WTC11 (cell line): ENCODE measurements at places on chromosomes 5 and 9. TPM values are rescaled to one million over a fixed set of nuclear protein-coding genes. Genes with fewer than 3 reads are reported as not detected.

SEC16A gene
- total RNA-seq, result 52.1 to 70.9 TPM (median 52.3 TPM) in 3 replicates

ERBIN gene
- 23.1 to 27.1 TPM (median 26.3 TPM) in 3 replicates for total RNA-seq

SPINK1 gene
- total RNA-seq, result 5.4 to 10.6 TPM (median 5.5 TPM) in 3 replicates

EQTN gene
- total RNA-seq, result 0.66 to 1.4 TPM (median 0.81 TPM) in 3 replicates

XRCC4 gene
- 12.0 to 13.5 TPM (median 12.8 TPM) in 3 replicates for total RNA-seq

BAAT gene
- 0.11 to 0.17 TPM (median 0.14 TPM) in 3 replicates for total RNA-seq

TLR4 gene
- 0.05 to 0.11 TPM (median 0.11 TPM) in 3 replicates for total RNA-seq

RNF183 gene
- total RNA-seq, result 0.17 to 0.25 TPM (median 0.25 TPM) in 3 replicates

PKD2L2 gene
- 0.21 TPM in 1 of 3 replicates, not detected in the others for total RNA-seq

GRCh38 chr9:87529671-87530070 lies 32.0 kb downstream of the DAPK1 start:
- H3K4me1 ChIP-seq, result peaks cover 91% of the 10 kb centered on the region
- H3K4me3 ChIP-seq, result peak overlapping the region; percentile 11
- DNase-seq, result no peak

DNA sequence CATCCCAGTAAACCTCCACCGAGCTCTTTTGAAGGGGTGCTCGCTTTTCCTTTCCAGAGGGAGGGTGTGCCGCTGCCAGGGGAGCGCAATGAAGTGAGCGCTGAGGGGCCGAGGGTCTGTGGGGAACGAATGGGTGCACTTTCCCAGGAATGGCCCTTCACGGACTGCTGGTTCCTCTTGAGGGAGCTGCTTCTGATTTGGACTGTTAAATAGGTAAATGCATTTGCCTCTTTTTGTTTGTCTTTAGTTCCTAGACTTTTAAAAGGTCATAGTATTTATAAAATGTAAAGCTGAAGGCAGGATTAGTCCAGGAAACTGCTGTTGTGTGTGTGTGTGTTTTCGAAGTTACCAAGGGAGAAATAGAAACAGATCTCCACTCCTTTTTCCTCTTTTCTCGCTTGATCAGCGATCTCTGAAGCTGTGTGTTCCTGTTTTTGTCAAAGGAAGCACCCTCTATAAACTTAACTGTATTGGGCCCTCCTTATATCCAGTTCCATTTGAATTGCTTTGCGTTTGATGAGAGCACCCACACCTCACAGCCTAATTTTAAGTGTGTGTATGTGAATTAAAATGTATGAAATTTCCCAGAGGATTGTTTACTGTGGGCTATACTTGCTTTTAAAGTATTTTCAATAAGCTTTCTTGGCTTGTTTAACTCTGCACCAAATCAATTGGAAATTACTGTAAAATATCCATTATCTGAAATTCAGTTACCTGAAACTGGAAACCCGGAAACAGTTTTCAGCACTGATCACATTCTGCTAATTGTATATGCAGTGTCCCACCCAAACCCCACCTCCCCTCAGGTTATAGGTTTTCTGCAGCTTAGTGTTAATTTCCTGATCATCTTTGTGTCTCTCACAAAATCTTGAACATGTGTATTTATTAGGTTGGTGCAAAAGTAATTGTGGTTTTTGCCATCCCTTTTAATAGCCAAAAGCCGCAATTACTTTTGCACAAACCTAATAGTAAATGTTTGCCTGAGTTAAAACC lies 966 bp downstream of the SNX2 start:
- H3K4me1 ChIP-seq, result peaks cover 18% of the 10 kb centered on the region
- H3K27ac ChIP-seq, result peak overlapping the region; percentile 87
- peak overlapping the region; percentile 97 for H3K4me3 ChIP-seq
- H3K36me3 ChIP-seq, result no peaks in the 10 kb centered on the region
- peaks cover 5% of the 10 kb centered on the region for H3K27me3 ChIP-seq

- no peak for DNase-seq
- H3K36me3 ChIP-seq, result no peaks in the 10 kb centered on the region
- H3K4me3 ChIP-seq, result no peak overlapping the region
Measured at GRCh38 chr9:130029223-130029973, 13.6 kb downstream of the FNBP1 start.

DNA sequence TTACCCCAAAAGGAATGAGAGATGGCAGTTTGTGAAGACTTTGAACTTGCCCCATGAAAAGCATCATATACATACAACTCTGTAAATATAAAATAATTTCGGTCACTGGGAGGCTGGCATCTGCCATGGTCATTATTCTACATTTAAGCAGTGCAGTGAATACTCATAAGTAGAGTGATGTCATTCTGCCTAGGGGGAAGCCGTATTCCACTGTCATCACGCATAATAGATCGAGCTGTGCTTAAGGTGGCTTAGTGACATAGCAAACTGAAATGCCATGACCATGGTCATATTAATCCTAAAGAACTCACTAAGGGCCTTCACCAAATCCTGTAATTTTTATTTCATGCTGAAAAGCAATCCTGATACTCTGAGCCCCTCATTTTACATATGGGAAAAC lies 42.4 kb upstream of the NR4A3 start:
- peaks cover 15% of the 10 kb centered on the region for H3K4me1 ChIP-seq
- no peak overlapping the region for H3K4me3 ChIP-seq
- no peaks in the 10 kb centered on the region for H3K36me3 ChIP-seq
- H3K27me3 ChIP-seq, result no peaks in the 10 kb centered on the region
- no peak overlapping the region for H3K27ac ChIP-seq

- no peaks in the 10 kb centered on the region for H3K27me3 ChIP-seq
- DNase-seq, result no peak
- H3K27ac ChIP-seq, result no peak overlapping the region
- peaks cover 2% of the 10 kb centered on the region; the same call in 1 of the 2 replicates for H3K4me1 ChIP-seq
Measured at GRCh38 chr9:93562157-93562556, 14.2 kb upstream of the PHF2 start.

DNA sequence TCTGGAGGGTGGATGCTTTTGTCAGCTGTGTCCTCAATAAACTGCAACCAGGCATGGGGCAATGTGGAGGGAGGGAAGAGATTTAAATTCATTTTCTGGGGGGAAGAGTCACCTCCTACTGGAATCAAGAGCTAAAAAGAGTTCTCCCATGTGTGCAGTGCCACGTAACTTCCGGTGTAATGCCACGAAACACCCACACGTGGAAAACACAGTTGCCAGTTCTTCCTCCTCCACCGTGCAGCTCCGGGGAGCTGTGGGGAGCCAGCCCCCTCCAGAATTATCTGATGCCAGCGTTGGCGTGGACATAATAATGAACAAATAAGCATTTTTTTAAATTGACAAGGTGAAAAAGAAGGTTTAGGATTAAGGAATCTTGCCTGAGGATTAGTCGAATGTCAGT lies 32.1 kb upstream of the MED10 start:
- H3K4me1 ChIP-seq, result peaks cover 7% of the 10 kb centered on the region
- H3K36me3 ChIP-seq, result no peaks in the 10 kb centered on the region
- no peak for DNase-seq
- H3K27ac ChIP-seq, result no peak overlapping the region
- H3K27me3 ChIP-seq, result peaks cover 3% of the 10 kb centered on the region; the same call in 1 of the 2 replicates
- H3K4me3 ChIP-seq, result no peak overlapping the region

GRCh38 chr5:31459594-31459993 lies 72.3 kb downstream of the DROSHA start:
- H3K27me3 ChIP-seq, result no peaks in the 10 kb centered on the region; the same call in 1 of the 2 replicates
- peaks cover 94% of the 10 kb centered on the region for H3K36me3 ChIP-seq
- H3K4me1 ChIP-seq, result no peaks in the 10 kb centered on the region
- DNase-seq, result no peak
- H3K4me3 ChIP-seq, result no peak overlapping the region
- H3K27ac ChIP-seq, result no peak overlapping the region

GRCh38 chr9:87891754-87892153 lies 9.1 kb downstream of the SPATA31E1 start:
- H3K4me1 ChIP-seq, result no peaks in the 10 kb centered on the region
- no peak overlapping the region for H3K4me3 ChIP-seq
- H3K27ac ChIP-seq, result no peak overlapping the region
- no peak for DNase-seq
- H3K36me3 ChIP-seq, result no peaks in the 10 kb centered on the region

DNA sequence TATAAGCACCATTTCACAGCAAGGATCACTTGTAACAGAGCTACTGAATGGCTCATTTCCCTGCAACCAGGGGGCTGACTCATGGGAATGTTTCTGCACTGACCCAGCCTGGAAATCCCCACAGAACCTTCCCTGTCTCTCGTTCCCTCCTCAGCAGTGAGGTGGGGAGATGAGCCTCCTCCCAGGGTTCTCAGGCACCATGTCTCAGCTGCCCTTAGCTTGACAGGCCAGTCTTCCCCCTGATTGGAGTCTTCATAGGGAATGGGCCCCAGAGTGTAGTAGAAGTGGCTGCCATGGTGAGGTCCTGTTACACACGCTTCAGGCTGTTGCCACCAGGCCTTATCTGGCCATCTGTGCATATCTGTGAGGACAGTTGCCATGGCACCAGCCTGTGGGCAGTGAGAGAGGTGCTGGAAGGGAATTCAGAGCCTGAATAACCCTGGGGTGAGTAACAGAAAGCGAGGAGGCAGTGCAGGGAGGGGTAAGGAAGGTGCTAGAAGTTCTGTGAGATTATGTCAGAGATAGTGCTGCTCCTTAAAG lies 324.4 kb downstream of the ENC1 start:
- no peaks in the 10 kb centered on the region for H3K4me1 ChIP-seq
- H3K36me3 ChIP-seq, result no peaks in the 10 kb centered on the region
- H3K27me3 ChIP-seq, result no peaks in the 10 kb centered on the region
- no peak overlapping the region for H3K4me3 ChIP-seq
- no peak for DNase-seq

- peaks cover 10% of the 10 kb centered on the region for H3K36me3 ChIP-seq
- no peak for DNase-seq
- H3K27ac ChIP-seq, result peak within 1 kb of the TSS; percentile 99
- no peaks in the 10 kb centered on the region for H3K27me3 ChIP-seq
- H3K4me3 ChIP-seq, result peak within 1 kb of the TSS; percentile 95
Measured at GRCh38 chr5:111756581-111757354, at the start of gene NREP. NREP (minus strand) TSS chr5:111757194; CDS start chr5:111755772, 1,422 bp downstream.

DNA sequence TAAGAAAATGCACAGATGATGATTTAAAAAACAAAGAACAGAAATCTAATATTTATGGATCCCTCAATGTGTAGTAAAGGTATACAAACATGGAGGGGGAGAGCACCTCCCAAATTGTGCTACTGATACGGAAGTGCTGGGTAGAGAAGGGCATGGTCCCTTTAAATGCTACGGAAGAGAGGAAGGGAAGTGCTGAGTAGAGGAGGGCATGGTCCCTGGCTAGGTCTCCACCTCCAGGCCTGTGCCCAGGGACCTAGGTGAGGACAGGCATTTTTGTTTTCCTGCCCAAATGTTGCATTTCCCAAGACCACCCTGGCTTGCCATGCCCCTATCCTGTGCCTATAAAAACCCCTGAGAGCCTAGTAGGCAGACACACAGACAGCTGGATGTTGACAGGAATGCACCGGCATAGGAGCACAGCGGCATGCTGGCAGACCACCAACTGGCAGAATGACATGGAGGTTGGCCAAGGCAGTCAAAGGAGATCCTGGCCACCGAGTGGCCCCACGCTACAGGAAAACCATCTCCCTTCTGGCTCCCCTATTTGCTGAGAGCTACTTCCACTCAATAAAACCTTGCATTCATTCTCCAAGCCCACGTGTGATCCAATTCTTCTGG lies 62.1 kb upstream of the SPDL1 start:
- H3K27ac ChIP-seq, result no peak overlapping the region
- H3K36me3 ChIP-seq, result 0 out of 2 replicates have a peak, but pooled peaks cover 5% of the 10 kb centered on the region
- 0 out of 2 replicates have a peak, but pooled peaks cover 2% of the 10 kb centered on the region for H3K4me1 ChIP-seq
- no peak for DNase-seq
- peaks cover 10% of the 10 kb centered on the region; the same call in 1 of the 2 replicates for H3K27me3 ChIP-seq

DNA sequence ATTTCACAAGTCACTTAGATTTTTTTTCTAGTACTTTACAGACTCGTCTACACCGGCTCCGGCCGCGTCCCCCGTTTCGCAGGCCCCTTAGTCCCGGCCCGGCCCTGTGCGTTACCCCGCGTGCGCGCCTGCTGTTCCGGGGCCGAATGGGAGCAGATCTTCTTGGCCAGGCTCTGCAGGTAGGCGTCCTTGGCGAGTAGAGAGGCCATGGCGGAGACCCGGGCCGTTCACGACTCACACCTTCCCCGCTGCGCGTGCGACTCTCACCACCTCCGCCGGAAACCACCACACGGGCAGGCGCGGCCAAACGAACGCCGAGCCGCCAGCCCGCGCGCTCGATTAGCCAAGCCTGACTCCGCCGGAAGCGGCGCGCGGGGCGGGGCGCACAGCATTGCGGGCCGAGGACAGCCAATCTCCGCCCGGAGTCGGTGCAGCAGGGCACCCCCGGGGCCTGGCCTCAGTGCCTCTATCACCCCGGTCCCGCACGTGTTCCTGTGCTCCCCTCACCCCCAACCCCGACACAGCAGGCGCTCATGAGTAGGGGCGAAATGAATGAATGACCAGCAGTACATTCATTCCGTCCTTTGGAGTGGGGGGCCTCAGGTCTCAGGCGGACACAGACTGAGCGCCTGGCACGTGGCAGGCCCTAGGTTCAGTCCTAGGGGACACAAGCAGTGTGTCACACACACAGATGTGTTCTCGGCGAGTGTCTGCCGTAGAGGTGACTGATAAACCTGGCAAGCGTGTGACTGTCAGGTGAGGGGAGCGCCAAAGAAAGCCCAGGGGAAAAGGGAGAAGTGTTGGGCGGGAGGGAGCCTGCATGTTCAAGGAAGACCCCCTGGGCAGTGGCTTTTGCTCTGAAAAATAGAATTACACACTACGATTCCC lies at the start of gene SURF6:
SURF6 (minus strand) TSS at position 265 of the 888 bp plus-strand sequence; CDS start at position 209, 56 bp downstream.
- H3K4me3 ChIP-seq, result peak within 1 kb of the TSS; percentile 94
- H3K27ac ChIP-seq, result peak within 1 kb of the TSS; percentile 96
- peaks cover 60% of the 10 kb centered on the region for H3K36me3 ChIP-seq
- H3K4me1 ChIP-seq, result peaks cover 24% of the 10 kb centered on the region
- no peaks in the 10 kb centered on the region for H3K27me3 ChIP-seq

DNA sequence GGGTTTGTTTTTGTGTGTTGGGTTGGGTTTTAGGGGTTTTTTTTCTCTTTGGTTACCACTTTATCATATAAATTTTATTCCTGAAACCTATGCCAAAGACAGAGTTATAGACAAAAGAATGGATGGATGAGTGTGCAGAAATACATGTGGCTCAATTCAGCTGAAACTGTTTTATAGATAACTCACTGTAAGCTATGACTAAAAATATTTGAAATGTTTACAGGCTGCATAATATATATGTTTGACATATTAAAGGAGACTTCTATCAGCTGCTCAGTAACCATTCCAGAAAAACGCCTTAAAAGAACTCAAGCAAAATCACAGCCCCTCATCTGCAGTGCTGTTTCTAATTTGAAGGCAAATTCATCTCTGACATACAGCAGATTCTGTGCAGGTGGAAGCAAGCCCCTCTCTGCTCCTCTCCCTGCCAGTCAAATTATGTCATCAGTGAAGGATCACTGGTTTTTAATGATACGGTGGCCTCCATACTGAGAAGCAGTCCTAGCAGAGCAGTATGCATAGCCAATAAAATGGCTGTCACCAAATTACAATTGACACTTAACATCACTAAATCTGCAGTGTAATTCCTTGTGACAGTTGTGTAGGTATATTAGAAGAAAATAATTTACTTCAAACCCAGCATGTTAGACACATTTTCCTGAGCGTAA lies 301.6 kb downstream of the NR2F1-AS1 start:
- H3K4me3 ChIP-seq, result no peak overlapping the region
- no peak for DNase-seq
- peaks cover 14% of the 10 kb centered on the region for H3K4me1 ChIP-seq
- H3K36me3 ChIP-seq, result no peaks in the 10 kb centered on the region
- no peak overlapping the region for H3K27ac ChIP-seq

GRCh38 chr5:96391921-96392320 lies 41.1 kb downstream of the PCSK1 start:
- H3K36me3 ChIP-seq, result peaks cover 7% of the 10 kb centered on the region
- H3K27me3 ChIP-seq, result no peaks in the 10 kb centered on the region
- H3K4me3 ChIP-seq, result no peak overlapping the region
- no peak for DNase-seq
- no peaks in the 10 kb centered on the region for H3K4me1 ChIP-seq

- DNase-seq, result no peak
- H3K27ac ChIP-seq, result no peak overlapping the region
- no peak overlapping the region for H3K4me3 ChIP-seq
- no peaks in the 10 kb centered on the region for H3K27me3 ChIP-seq
Measured at GRCh38 chr9:25742256-25742655, 64.0 kb upstream of the TUSC1 start.

- H3K27ac ChIP-seq, result no peak overlapping the region
- peaks cover 14% of the 10 kb centered on the region for H3K4me1 ChIP-seq
- DNase-seq, result peak; percentile 58
Measured at GRCh38 chr5:96336351-96336985, 96.6 kb downstream of the PCSK1 start.
